Amygdala (tissue), 56 donors: ENCODE measurements at places on chromosomes 1 and 21.

GRCh38 chr21:33666153-33666552 is 23.9 kb downstream of the ITSN1 start:
- no peak for DNase-seq

DNA sequence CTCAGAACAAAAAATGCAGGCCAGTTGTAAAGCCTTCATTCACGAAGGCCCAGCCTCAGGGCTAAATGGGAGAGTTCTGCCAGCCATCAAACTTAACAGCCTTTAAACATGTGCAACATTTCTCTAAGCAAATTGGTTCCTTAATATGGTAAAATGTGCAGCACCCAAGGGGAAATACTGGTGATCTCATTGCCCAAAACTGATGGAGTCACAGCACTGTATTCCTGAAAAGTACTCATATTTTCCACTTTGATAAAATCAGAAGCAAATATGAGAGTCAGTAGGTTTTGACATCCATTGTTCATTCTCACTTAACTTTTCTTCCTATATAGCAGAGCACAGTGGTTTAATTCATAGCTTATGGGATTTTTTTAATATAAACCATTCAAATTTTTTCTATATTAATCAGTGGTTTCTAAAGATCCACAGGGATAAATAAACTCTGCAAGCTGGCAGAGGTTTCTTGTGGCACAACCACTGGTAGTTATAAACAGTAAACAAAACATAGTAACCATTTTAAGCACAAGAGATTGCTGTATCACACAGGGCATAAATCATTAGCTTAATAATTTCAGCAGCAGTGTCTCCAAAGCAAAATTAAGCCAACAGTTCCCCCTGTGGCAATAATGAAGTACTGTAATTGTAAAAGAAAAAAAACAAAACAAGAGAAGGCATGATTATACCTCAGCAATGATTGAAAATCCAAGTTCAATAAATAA is 106.9 kb upstream of the LYPLAL1 start:
- no peak for DNase-seq

DNA sequence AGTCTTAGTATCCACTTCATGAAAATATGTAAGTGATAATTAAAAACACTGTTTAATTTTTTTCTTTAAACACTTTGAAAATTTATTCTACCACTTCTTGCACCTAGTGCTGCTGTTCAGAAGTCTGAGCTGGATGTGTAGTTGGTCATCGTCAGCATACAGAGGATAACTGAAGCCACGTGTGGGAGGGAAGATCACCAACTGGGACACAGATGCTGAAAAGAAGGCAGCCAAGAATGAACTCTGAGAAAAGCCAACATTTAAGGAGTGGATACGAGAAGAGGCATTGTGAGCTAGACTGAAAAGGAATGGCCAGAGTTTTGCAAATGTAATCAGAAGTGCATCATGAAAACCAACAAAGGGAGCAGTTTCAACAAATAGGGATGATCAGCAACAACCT is 24.6 kb upstream of the CLCA4 start:
- DNase-seq = no peak

DNA sequence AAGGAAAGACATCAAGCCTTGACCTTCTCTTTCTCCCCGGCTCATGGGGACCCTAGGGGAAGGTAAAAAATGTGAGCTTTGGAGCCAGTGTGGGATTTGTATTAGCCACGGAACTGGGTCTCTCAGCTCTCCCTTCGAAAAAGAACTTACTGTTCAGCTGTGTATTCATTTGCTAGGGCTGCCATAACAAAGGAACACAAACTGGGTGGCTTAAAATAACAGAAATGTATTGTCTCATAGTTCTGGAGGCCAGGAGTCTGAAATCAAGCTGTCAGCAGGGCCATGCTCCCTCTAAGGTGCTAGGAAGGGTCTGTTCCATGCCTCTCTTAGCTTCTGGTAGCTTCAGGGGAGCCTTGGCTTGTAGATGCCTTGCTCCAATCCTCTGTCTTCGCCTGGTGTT is 83.5 kb upstream of the SLC2A1 start:
- no peak for DNase-seq

DNA sequence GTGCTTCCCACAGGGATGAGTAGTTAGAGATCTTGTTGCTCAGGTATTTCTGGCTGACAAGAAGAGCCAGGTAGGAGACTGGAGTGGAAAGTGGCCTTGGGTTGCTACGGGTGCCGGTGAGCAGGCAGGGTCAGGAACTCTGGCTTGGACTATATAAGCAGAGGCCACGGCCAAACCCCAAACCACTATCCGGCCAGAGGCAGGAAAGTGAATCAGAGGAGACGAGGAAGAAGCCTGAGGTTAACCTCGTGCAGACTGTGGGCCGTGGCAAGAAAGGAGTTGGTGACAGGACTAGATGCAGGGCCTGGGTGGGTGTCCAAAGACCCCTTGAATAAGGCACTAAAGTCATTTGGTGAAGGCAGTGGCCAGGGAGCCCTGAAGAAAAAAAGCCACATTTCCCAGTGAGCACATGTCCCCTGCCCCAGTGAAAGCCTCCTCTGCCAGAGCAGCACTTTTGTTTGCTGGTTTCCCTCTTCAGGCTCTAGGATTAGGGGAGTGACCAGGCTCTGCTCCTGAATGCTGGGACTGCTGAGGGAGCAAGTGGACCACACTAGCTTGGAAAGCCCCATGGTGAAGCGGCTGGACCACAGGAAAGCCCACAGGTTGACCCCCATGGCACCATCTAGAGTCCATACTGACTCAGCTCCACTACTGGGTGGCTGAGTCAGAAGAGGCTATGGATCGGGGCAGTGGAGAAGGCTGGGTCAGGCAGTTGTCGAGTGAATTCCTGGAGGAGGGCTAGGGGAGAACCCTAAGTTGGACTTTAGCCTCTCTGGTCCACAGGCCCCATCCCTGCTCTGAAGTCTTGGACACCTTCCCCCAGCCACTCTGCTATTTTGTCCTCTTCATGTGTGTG is 23.4 kb downstream of the CSF1 start:
- DNase-seq = no peak

GRCh38 chr1:22637907-22638445 is 1.5 kb downstream of the C1QA start:
- DNase-seq = no peak

- DNase-seq = no peak
Observed at GRCh38 chr1:26154750-26155149, 4.1 kb upstream of the FAM110D start.
